Stimulated activated naive CD4-positive, alpha-beta T cell (primary cell): ENCODE measurements at places on chromosomes 3 and 15.

GRCh38 chr3:68771681-68772080, 160.7 kb downstream of the TAFA4 start:
- DNase-seq = no peak

GRCh38 chr3:127796831-127797150, 25.5 kb downstream of the MGLL start:
- DNase-seq = no peak

DNA sequence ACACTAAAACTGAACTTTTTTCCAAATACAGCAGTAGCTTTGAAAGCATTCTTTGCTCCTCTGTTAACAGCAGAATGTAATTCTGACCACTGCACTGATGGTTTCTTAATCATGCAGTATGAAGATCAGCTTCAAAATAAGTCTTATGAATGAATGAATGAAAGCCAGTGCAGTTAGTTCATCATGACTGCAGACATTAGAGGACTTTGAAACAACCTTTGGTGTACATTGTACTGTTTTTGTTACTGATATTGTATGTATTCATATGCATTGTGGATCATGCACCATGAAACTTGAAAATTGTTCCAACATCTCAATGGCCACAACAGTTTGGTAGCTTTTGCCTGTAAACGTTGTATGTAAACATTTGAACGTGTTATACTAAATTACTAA, 1.3 kb upstream of the TNIK start:
- peak; percentile 22 for DNase-seq

GRCh38 chr15:70072479-70072878, 25.2 kb downstream of the TLE3 start:
- DNase-seq = no peak

- no peak for DNase-seq
Observed at GRCh38 chr3:145889730-145890129, 271.3 kb downstream of the PLOD2 start.

GRCh38 chr15:63905131-63905530, 71.4 kb upstream of the HERC1 start:
- no peak for DNase-seq

DNA sequence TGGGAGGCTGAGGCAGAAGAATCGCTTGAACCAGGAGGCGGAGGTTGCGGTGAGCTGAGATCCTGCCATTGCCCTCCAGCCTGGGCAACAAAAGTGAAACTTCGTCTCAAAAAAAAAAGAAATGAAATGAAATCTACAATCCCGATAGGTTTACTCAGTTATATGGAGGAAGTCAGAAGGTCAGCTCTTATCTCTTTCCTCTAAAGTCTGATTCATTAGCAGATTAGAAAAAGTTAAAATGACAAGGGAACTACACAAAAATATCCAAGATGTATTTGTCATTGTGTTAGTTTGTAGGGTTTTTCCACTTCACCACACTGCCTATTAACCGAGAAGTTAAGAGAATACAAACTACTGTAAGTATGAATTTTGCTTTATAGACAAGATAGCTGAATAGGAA, 420.6 kb downstream of the SHQ1 start:
- no peak for DNase-seq

DNA sequence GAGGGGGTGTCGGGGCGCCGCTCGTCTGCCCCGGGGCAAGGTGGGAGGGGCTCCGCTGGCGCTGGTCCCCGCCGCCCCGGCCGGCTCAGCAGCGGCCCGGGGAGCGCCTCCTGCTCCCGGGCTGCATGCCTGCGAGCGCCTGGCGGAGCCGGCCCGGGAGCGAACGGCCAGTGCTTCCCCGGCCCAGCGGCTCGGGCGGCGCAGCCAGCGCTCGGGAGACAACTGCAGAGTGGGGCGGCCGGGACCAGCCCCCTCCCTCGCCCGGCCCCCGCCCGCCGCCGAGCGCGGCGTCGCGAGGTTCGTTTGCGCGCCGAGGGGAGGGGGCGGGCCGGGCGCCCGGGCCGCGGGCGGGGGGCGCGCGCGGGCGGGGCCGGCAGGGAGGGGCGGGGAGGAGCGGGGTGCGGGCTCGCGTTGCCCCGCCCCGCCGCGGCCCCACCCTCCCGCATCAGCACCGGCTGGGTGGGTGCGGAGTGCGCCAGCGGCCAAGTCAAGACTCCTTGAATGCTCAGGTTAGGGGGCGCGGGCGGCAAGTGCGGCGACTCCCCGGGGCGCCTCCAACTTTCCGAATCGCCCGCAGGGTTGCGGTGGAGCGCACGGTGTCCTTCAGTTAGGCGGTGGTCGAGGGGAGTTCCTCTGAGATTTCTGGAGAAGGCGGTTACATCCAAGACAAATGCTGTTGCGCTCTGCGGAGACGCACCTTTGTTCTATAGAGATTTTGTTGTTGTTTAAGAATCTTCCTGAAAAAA, at the start of gene RGMA:
RGMA (minus strand) TSS at position 231 of the 746 bp plus-strand sequence. CDS start 279 bp downstream, outside the sequence.
- DNase-seq = no peak

- no peak for DNase-seq
Observed at GRCh38 chr15:31513178-31513577, 186.5 kb downstream of the KLF13 start.

DNA sequence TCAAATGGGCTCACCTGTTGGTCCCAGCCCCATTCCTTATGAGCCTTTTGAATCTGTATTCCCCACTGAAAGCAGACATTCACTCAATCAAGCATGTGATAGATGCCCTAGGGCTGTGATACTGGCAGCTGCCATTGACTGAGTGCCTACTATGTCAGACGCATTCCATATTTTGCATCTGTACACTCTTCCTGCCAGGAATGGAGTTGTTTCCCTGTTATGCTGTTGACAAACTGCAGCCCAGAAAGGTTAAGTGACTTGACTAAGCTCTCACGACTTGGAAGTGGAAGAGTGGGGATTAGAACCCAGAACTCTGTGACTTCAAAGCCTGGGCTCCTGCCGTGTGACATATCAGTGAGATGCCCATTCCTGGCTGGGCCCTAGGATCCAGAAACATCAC, 211.4 kb downstream of the RPLP1 start:
- DNase-seq = no peak

DNA sequence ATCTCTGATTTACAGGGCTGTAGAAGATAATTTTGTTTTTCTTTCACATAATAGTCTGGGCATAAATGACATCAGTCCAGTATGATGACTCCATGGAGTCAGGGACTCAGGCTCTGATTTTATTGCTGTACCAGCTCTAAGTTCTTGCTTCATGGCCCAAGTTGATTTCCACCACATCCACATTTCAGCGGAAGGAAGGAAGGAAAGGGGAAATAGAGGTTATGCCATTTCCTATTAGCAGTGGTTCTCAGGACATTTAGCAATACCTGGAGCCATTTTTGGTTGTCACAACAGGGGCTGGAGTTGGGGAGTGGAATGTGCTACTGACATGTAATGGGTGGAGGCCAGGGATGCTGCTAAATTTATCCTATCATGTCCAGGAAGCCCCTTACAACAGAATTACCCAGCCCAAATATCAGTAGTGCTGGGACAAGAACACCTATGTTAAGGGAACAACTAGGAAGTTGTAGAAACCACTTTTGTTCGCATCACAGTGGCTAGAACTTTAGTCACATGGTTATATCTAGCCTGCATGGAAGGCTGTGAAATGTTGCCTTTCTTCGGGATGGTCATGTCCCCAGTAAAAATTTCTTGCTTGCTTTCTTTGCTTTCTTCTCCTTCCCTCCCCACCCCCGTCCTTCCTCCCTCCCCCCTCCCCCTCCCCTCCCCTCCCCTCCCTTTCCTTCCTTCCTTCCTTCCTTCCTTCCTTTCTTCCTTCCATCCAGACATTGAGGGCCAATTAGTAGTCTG, 42.1 kb downstream of the OXSR1 start:
- DNase-seq = no peak

DNA sequence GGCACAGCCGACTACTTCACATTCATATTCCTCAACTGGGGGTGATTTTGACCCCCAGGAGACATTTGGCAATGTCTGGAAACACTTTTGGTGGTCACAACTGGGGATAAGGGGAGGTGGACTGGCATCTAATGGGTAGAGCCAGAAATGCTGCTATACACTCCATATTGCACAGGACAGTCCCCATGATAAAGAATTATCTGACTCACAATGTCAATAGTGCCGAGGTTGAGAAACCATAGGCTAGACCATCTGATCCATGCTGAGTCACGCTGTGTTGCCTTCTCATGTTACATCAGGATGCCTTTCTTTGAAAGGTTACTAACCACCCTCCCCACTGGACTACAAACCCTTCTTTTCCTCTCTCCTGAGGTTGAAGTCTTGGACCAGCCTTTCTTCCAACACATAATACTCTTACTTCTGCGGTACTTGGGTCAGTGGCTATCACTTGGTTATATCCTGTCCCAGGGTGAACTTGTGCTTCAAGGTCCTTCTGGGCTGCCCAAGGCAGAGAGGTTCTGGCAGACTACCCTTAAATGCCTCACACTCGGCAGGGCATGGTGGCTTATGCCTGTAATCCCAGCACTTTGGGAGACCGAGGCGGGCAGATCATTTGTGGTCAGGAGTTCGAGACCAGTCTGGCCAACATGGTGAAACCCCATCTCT, 68.8 kb downstream of the CTNNB1 start:
- no peak for DNase-seq

DNA sequence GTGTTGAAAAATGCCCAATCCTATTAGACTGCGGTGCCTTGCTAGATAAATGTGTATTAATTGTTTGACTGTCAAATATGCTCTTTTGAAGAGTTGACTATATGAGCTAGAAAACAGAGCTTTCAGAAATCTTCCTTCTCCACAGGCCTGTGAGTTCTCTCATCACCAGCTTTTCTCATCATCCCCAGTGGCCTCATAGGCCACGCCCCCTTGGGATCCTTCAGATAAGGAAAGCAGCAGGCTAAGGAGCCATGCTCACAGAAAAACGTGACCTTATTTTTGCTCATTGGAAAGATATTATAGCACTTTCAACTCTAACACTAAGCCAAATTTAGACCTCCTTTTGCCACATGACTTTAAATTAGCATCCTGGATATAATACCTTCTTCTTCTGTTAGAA, 514.4 kb upstream of the ARRDC4 start:
- DNase-seq = no peak

DNA sequence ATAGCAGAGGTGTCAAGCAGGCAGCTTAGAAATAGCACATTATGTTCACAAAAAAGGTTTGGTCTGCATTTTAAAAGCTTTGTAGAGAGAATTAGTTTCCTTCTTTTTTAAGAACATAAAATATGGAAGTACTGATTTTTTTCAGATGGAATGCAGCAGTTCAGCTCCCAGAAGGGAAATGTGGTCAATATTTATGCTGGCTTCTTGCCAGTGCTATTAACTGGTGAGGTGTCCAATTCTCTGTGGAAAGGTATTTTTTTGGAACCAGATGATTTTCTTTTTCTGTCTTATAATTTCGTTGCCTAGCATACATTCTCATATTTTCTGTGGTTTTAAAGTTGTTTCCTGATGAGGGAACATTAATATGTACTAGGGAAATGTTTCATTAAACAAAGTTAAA, 211.4 kb upstream of the ZNF385D start:
- DNase-seq = no peak

- no peak for DNase-seq
Observed at GRCh38 chr3:143885780-143886427, 37.6 kb upstream of the SLC9A9 start.

- DNase-seq = no peak
Observed at GRCh38 chr3:12175844-12176453, 17.2 kb upstream of the TIMP4 start.

DNA sequence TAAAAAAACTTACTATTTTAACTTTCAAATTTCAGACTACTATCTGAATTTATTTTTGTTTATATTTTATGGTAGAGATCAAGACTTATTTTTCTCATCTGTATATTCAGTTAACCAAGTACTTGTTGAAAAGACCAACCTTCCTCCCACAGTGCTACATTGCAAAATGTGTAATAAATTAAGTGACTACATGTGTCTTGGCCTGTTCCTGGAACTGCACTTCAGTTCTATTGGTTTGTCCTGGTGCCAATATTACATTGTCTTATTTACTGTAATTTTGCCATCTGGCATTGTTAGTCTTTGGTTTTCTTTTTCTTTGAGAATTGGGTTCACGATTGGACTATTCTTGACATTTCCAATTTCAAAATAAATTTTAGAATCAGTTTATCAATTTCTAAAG, 138.4 kb upstream of the KCNMB2 start:
- DNase-seq = no peak

DNA sequence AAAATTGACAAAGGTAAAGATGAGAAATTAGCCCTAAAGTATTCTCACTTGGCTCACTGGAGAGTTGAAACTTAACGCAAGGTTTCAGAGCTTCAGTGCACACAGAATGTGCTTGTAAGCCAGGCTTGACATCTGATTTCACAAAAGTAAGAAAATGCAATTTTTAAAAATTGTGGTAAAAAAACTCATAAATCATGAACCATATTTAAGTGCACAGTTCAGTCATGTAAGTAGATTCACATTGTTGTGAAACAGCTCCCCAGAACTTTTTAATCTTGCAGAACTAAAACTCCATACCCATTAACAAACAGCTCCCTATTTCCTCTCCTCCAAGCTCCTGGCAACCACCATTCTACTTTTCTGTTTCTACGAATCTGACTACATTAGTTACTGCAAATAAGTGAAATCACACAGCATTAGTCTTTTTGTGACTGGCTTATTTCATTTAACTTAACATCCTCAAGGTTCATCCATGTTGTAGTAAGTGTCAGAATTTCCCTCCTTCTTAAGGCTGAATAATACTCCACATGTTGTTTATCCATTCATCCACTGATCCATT, 14.5 kb downstream of the RTP3 start:
- no peak for DNase-seq

GRCh38 chr15:73530649-73531048, 87.7 kb downstream of the REC114 start:
- DNase-seq = no peak

DNA sequence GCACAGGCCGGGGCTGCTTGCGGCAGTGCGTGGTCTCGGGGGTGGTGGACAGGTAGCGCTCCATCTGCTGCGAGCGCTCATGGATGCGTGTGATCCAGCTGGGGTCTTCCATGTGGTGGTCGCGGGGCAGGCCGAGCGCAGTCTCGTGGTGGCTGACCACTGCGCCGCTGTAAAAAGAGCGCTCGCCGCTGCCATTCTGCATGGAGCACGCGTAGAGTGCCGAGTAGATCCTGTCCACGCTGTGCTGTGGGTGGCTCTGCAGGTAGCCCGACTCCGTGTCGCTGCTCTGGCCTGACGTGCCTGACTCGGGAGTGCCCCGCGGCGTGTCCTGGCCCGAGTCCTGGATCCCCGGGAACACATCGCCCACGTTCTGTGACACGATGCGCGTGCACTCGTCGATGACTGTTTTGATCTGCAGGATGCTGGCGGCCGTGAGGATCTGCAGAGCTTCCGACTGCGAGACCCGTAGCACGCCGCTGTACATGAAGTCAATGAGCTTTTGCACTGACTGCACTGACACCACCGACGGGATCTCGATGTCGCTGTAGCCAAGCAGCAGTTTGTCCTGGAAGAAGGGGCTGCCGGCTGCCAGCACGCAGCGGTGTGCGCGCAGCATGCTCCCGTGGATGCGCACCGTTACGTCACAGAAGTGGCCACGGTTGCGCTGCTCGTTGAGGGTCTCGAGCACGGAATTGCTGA, 57.4 kb downstream of the TIGIT start:
- no peak for DNase-seq
